ENCODE measurements at places on chromosomes 4 and X. TPM values are rescaled to one million over a fixed set of nuclear protein-coding genes. Genes with fewer than 3 reads are reported as not detected.

DNA sequence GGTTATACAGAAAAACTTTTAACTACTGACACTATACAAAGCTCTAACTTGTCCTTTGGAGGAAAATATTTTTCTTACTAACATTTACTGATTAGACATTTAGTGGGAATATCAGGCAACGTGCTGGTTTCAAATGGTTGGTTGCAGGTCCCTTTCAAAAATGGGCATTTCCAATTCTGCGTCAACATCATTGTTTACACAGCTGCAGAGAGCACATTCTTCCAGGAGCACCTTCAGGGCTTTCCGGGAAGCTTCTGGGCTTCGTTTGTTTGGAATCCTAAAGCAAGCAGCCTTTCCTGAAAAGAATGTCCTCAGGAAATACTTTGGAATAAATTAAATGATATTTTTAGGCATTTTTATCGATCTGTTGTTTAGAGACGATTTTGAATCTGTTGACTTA lies 289.7 kb downstream of the TRIML1 start:
- no peak for DNase-seq

GRCh38 chrX:153469811-153470410 lies 465 bp downstream of the HAUS7 start:
- DNase-seq: no peak

DNA sequence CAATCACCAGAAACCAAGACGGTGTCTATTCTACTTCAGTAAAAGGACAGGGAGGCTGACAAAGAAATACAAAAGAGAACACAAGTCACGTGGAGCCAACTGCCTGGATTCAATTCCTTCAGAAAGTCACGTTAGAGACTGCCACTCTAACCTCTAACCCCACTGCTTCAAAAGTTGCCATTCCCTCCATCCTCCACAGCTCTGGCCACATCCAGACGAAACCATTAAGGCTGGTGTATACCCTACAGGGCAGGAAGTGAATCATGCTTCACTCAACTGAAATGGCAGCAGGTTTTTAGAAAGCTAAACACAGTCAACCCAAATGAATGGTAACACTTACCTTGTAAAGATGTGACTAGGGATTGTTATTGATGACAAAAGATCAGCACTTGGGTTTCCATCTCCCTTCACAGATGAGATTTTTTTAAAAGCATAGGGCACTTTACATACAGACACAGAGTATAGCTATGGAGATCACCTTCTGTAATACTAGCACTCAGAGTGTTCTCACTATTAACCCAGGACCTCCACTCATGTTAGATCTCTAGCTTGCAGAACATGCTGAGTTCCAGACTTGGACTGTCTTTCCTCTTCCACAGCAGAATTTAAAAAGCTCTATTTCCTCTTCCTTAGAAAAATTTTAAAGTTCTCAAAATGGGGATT lies 37.4 kb downstream of the MAML3 start:
- DNase-seq: no peak

DNA sequence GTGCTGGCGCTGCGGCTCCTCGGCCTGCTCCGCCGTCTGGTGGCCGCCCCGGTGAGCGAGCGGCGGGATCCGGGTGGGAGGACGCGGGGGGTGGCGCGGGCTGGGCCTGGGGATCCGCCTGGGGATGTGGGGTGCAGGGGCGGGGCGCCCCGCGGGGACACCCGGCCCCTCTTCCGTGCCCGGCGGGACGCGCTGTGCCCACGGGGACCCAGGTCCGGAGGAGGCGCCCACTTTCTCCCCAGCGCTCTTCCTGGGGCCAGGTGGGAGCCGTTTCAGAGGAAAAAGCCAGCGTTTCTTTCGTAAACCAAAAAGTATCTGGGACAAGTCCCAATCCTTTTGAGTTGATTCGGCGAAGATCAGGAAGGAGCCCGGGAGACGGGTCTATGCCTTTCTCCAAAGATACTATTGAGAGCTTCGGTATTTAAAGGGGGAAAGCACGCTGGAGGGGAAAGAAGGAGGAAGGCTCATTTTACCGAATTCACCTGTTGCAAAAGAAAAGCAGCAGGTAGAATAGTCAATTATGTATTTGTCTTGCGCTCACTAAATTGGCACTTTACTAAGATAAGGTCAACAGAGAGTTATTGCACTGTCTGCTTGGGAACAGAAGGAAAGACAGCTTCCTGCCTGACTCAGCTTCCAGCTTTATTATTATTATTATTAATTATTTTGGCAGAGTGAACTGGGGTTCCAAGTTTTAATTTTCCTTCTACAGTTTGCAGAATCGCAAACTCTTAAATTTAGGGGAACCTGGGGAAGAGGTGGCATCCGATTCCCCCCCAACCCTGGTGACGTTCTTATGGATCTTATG lies 81.5 kb upstream of the CD99 start:
- no peak for DNase-seq

DNA sequence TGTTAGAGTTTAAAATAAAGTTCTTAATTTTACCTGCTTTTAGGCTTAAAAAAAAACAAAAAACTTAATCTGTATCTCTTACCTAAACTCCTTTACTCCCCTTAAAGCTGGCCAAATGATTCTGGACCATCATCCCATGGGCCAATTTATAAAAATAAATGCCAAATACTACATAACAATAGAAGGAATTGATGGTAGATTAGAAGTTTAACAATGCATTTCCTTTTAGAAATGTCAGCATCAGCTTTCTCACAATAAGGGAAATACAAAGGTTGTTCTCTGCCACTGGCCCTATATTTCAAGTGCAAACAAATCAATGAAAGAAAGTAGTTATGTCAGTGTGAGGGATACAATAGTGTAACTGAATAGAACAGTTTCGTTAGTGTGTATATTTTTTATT lies 5.7 kb upstream of the RAPGEF2 start:
- no peak for DNase-seq

DNA sequence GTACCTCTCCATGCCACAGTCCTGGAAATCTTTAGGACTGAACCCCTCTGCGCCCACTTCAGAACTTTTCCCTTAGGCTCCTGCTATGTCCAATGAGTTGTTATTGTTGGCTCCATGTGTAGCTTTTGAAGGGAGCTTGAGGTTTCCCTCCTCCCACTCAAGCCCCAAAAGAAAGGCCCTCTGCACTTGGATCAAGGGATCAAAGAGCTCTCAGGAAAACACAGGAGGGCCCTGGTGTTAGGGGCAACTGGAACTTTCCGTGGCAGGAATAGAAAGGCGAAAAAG lies 135.0 kb downstream of the RASL11B start:
- DNase-seq: no peak

GRCh38 chr4:83331956-83332355 lies 2.7 kb downstream of the HPSE start:
- DNase-seq: no peak

- no peak for DNase-seq
Measured at GRCh38 chr4:187171706-187172339, 448.2 kb upstream of the FAT1 start.

DNA sequence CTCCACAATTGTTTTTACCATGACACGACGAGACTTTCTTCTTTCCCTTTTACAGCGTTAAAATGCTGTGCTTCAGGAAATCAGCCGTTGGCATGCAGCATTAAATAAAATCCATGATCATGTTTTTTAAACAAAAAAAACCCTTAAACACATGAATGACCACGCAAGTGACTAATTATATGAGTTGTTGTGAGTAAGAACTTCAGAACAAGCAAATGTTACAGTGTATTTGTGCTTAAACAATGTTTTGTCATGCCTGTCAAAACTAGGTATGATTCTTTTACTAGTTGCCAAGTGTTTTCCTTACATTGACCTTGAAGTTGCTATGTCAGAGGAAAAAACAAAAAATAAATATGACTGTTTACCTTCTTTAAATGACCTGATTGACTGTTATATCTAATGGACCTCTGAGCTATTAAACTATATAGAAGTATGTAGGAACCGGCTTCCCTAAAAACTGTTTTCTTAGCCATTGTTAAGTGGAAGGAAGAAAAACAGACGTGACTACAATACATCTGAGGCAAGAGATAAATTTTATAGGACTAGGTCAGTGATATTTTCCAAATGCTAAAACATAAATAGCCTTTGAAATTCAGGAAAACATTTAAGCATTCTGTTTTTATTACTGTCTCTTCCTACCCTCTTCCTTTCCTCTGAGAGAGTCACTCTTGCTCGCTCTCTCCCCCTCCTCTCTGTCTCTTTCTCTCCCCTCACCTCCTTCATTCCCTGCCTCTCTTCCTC lies 197.1 kb downstream of the PALLD start:
- no peak for DNase-seq

KLKB1 gene
- total RNA-seq: 0.57 TPM

EDA2R gene
- 3.2 TPM for total RNA-seq

CXCR3 gene
- total RNA-seq: 0.14 TPM

ANK2 gene
- 161 TPM for total RNA-seq

Measured in posterior vena cava (tissue), 2 donors.